ENCODE measurements at places on chromosomes 12 and 14. TPM values are rescaled to one million over a fixed set of nuclear protein-coding genes. Genes with fewer than 3 reads are reported as not detected.

DNA sequence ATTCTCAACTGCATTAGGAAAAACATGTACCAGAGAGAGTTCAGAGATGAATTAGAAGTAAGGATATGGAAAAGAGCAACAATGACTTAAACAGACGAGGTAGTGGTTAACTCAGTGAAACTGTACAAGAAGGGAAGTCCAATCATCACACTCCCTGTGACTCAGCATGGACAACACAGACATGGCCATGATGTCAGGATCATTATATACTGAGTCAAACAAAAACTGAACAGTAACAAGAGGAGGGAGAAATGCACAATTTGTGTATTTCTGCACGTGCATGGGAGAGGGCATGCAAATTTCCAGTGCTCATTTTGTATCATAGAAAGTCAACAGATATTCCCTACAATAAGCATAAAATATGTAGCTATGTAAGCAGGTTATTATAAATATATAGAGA, 1037.8 kb downstream of the BCL11B start:
- no peak overlapping the region for H3K4me3 ChIP-seq
- no peaks in the 10 kb centered on the region for H3K4me1 ChIP-seq
- no peak for DNase-seq
- no peak overlapping the region for H3K27ac ChIP-seq
- H3K36me3 ChIP-seq, result no peaks in the 10 kb centered on the region

DNA sequence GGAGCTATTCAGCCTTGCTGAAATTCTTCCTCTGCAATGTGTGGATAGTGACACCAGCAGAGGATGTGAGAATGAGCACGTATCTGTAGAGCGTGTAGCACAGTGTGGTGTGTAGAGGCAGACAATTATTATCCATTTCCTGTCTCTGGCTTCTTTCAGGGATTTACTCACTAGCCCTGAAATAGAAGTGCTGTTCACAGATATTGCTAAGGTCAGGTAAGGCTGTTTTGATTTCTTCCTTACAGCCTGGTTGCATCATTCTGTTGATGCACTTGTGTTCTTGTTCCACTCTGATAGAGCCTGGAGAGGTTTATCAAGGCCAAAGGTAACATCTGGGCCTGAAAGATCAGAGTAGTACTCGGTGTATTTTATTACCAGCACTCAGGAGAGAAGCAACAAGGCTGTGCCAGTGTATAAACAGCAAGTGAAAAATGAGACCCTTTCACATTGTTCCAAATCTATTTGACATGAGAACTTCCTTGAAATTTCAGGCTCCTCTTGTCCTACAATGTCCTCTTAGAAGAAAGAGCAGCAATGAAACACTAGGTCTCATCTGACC, 16.7 kb downstream of the ARG2 start:
- no peak overlapping the region for H3K4me3 ChIP-seq
- H3K4me1 ChIP-seq, result no peaks in the 10 kb centered on the region
- H3K27ac ChIP-seq, result no peak overlapping the region
- H3K27me3 ChIP-seq, result no peaks in the 10 kb centered on the region
- H3K36me3 ChIP-seq, result no peaks in the 10 kb centered on the region
- no peak for DNase-seq

DNA sequence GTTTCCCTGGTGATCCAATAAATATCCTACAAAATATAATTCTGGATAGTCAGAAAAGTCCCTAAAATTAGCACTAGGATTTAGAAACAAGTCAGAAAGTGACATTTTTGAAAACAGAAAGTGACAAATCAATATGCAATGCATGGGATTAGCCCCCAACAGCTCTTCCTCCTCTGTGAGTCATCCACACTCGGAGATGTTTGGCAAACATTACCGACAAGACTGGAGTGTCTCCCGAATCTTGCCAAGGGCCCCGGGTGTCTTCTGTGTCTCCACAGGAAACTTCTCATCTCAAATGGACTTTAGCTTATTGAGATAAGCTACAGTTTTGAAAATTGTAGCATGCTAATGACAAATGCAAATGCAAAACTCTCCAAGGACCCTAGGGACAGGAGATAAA, 398.9 kb upstream of the CCDC196 start:
- H3K27ac ChIP-seq, result no peak overlapping the region
- H3K27me3 ChIP-seq, result no peaks in the 10 kb centered on the region
- H3K4me3 ChIP-seq, result no peak overlapping the region
- no peak for DNase-seq
- no peaks in the 10 kb centered on the region for H3K36me3 ChIP-seq
- H3K4me1 ChIP-seq, result no peaks in the 10 kb centered on the region

DNA sequence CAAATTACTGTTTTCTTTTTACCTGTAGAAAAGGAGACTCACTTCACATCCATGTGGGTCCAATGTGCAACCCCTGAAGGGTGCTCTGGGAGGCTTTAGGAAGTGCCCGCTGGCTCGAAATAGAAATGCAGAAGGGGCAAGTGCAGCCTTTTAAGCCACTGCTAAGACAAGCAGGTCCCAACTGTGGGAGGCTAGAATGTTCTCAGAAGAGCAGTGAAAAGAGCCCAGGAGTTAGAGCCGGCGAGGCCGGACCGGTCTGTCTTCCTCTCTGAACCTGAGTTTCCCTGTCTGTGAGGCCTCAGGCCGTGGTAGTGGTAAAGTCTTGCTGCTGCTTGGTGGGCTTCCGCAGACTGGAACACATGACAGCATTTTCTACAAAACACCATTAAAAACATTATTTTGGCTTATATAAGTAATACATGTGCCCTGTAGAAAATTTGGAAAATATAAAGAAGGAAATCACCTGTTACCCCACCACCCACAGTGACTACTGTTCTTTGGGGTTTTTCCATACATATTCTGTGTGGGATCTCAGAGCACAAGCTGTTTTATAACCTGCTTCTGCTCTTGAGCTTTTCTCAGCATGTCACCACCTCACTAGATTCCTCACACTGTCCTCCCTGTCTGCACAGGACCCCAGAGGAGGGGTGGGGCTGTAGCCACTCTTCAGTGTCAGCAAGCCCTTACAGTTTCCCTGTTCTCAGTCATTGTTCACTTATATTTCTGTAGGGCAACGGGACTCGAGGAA, 6.0 kb downstream of the CKB start:
- H3K36me3 ChIP-seq, result no peaks in the 10 kb centered on the region
- no peak for DNase-seq
- H3K27me3 ChIP-seq, result no peaks in the 10 kb centered on the region
- peaks cover 22% of the 10 kb centered on the region for H3K4me1 ChIP-seq

DNA sequence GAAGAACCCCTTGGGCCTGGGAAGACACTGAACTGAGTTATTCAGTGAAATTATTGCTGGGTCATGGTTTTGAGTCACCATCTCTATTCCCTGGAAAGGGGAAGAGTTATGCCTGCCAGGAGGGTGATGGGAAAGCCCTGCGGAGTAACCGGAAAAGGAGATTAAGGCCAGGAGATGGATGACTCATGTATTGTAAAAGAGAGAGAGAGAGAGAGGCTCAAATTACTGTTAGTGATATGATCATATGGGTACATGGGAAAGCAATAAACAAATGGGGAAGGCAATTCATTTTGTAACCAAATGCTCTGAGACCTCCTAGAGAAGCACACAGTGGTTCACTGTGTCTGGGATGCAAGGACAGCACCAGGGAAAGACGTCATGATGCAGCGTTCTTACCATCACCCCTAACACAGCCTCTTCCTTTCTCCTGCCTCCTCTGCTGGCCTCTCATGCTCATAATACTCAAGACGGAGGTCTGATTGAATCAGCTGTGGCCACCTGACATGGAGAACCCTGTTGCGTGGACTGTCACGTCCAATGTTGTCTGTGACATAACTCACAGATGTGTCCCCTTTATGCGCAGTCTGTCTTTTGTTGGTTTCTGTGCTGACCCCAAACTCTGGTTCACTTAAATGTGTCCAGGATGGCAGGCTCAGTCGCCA, 243.7 kb downstream of the TMEM132D start:
- no peak for DNase-seq
- H3K4me1 ChIP-seq, result no peaks in the 10 kb centered on the region
- H3K27me3 ChIP-seq, result no peaks in the 10 kb centered on the region
- H3K4me3 ChIP-seq, result no peak overlapping the region
- H3K36me3 ChIP-seq, result no peaks in the 10 kb centered on the region
- H3K27ac ChIP-seq, result no peak overlapping the region

DNA sequence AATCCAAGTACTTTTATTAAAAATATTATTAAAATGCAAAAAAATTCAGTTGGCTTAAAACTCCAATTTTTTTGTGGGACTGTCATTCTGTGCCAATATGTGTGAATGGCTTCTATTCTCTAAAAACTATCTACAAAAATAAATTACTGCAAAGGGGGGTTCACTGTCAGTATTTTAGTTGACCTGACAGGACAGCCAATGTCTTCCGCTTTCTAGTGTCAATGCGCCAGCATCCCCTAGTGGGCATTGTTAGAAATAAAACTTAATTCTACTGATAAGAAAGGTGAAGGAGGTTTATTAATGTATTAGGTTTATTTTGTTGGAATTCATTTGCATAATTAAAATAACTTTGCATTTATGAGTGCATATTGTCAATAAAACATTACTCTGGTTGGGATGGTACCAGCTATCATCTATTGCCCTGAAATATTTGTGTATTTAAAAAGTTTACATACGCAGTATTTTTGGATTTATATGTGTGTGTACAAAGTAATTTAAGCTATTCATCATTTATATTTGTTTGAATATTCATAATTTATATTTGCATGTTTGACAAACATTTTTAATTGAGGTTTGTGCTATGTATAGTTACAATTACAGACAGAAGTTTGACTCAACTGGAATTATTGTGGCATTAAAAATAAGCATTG, 527.2 kb downstream of the FLRT2 start:
- H3K4me3 ChIP-seq, result no peak overlapping the region
- peaks cover 4% of the 10 kb centered on the region for H3K4me1 ChIP-seq
- no peaks in the 10 kb centered on the region for H3K36me3 ChIP-seq
- no peak overlapping the region for H3K27ac ChIP-seq
- H3K27me3 ChIP-seq, result no peaks in the 10 kb centered on the region
- no peak for DNase-seq

VPS37B gene
- total RNA-seq, result 50.1 TPM

RAD9B gene
- not detected for total RNA-seq
